ENCODE measurements at places on chromosomes 4 and X. TPM values are rescaled to one million over a fixed set of nuclear protein-coding genes. Genes with fewer than 3 reads are reported as not detected.

TMPRSS11F gene
- total RNA-seq: not detected

SSX2B gene
- not detected for total RNA-seq

RTL5 gene
- 1.9 TPM for total RNA-seq

DOK7 gene
- not detected for total RNA-seq

ART3 gene
- 1.2 TPM for total RNA-seq

TTC29 gene
- total RNA-seq: 3.9 TPM
